Activated T-cell treated with anti-CD3 and anti-CD28 coated beads, Interleukin-2, amount 50 U/mL, for 72 hours (primary cell): ENCODE measurements at places on chromosomes 2 and 18. TPM values are rescaled to one million over a fixed set of nuclear protein-coding genes. Genes with fewer than 3 reads are reported as not detected.
A peak's percentile ranks its signal among the peaks of the same experiment; 100 is the strongest.

PIEZO2 gene
- not detected for total RNA-seq

RBMS1 gene
- 55.1 TPM for total RNA-seq

GRCh38 chr2:107405261-107405660 lies 421.4 kb upstream of the RGPD4 start:
- DNase-seq, result no peak

DNA sequence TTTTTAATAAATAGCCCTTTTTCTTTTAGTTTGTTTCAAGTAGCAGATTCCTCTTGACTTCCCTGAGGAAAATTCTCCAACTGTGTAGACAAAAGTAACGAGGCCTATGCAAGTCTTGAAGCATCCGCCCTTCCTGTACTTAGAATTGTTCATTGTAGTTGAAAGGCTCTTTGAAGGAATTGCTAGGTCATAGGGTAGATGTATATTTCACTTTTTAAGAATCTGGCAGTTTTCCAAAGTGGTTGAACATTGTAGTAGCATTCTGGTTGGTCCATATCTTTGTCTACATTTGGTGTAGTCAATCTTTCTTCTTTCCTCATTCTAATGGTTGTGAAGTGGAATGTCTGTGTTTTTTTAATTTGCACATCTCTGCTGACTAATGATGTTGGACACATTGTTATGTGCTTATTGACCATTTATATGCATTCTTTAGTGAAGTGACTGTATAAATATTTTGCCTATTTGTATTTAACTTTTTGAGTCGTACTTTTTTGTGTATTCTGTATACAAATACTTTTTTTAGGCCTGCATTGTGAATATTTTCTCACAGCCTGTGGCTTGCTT lies 5.6 kb upstream of the SERPINB11 start:
- DNase-seq, result no peak

AFF3 gene
- 2.6 TPM for total RNA-seq

- no peak for DNase-seq
Observed at GRCh38 chr2:137677466-137677865, 286.8 kb upstream of the HNMT start.

KYNU gene
- total RNA-seq, result 0.14 TPM

DYNAP gene
- not detected for total RNA-seq

DNA sequence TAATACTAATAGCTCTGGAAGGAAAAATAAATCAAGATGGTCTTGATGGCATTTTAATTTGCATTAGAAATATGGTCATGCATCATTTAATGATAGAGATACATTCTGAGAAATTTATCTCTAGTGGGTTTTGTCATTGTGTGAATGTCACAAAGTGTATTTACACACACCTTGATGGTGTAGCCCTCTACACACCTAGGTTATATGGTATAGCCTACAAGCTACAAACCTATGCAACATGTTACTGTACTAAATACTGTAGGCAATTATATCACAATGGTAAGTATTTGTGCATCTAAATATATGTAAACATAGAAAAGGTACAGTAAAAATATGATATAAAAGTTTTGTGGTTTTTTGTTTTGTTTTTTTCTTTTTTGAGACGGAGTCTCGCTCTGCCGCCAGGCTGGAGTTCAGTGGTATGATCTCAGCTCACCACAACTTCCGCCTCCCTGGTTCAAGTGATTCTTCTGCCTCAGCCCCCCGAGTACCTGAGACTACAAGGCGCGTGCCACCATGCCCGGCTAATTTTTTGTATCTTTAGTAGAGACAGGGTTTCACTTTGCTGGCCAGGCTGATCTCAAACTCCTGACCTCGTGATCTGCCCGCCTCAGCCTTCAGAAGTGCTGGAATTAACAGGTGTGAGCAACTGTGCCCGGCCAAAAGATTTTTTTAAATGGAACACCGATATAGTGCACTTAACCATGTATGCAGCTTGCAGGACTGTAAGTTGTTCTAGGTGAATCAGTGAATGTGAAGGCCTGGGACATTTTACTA lies 83.7 kb upstream of the UBXN4 start:
- DNase-seq, result peak; percentile 60

DNA sequence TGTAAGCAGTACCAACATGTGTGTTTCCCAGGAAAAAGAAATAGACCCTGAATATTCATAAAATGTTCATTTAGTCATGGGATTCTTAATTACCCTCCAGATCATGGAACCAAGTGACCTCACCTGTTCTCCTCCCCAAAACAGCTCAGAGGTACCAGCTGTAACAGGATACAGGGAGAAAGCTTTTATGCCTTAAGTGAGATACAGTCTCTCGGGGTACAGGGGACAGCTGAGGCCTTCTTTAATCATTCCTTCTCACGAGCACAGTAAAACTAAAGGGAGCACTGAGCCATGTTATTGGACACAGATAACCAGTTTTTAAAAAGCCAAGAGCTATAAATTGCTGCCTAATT lies 16.6 kb downstream of the EPHA4 start:
- DNase-seq, result no peak

GRCh38 chr18:25278394-25278793 lies 73.6 kb downstream of the ZNF521 start:
- no peak for DNase-seq

SERPINB13 gene
- total RNA-seq, result not detected

DNA sequence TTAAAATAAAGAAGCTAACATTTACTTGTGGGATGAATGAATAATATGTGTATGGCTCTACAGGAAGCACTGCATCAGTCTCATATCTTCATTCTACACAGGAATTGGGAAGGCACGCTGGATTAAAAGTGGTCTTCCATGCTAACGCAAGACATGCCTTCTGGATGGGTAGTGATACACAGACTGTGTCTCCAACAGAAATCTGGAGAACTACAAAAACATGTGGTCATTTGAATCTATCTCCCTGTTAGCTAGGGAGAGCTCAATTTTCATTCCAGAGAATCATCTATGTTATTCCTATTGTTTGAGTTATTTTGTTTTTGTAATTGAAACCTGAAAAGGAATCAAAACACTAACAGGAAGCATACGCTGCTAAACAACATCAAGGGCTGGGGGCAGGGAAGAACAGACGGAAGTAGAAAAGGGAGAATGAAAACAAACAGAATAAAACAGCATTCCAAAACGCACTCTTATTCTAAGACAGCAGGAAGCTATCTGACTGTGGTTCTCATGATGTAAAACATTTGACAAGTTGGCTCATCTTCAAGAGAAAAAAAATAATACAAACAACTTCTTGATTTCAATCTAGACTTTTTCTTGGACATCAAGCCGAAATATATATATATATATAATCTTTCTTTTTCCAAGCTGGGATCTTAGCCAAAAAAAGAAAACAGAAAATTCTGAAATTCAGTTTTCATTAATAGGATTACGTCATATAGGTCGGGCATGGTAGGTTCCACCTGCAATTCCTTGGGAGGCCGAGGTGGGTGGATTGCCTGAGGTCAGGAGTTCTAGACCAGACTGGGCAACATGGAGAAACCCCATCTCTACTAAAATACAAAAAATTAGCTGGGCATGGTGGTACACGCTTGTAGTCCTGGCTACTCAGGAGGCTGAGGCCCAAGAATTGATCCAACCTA lies 31.5 kb upstream of the ASNSD1 start:
- DNase-seq, result no peak

DNA sequence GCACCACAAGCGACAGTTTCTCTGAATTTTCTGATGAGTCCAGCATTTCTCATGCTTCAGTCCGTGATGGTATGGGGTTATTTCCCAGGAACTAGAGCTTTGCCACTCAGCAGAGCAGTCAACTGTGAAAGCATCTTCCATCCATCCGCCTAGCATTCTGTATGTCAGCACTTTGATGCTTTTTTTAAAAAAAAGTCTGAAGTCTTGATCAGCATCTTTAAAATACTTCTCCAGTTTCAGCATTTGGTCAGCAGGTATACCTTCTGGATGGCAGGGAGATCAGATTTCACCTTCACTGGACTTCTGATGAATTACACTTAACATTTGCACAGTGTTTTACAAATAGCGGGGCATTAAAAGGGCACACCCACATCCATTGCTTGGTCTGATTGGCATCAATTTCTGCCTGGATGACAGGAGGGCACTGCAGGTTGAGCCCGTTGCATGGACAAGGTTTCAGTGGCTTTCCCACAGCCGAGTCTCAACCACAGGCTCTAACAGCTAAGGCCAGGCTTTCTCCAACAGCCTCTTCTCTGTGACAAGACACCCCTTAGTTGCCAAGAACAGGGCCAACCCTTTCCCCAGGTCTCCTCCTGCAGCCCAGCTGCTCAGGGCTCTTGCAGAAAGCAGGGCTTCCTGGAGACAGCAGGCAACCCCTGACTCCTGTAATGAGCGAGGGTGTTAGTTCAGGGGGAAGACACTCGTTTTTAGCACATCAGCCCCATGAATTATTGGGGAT lies 54.0 kb downstream of the EMILIN2 start:
- DNase-seq, result no peak

SIGLEC15 gene
- not detected for total RNA-seq

LINC00305 gene
- not detected for total RNA-seq

MARCO gene
- not detected for total RNA-seq
